ENCODE measurements at places on chromosomes 7 and 10.

DNA sequence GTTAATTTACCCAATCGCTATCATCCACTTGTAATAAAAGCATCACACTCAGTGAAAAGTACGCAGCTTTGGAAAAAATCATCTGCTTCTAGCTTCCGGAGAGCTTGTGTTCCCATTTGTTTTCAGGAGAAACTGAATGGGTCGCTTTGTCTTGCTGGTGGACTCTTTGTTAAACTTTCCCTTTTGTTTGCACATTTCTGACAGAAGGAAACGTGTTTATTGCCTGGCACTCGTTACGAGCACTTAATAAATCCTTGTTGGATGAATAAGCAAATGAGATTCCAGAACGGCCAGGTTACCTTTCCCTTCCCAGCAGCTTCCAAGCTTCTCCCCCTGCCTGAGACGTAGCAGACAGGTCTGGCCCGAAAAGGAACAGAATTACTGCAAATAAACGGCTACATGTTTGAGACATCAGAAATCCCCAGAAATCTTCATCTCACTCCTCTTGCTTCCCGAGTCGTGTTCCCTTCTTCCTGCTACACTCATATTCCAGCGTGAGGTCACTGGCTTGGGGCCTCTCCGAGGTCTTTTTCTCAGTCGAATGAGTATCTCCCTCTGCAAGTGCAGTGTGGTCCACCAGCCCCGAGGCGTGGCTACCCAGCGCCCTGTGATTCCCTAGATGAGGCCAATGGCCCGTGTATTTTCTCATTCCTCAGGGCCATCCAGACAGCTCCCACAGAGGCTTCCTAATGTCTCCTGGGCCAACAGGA lies 167.2 kb downstream of the FRMD4A start:
- ATAC-seq, result no peak

- ATAC-seq, result no peak
Measured at GRCh38 chr10:130570074-130570473, 433.9 kb downstream of the GLRX3 start.

DNA sequence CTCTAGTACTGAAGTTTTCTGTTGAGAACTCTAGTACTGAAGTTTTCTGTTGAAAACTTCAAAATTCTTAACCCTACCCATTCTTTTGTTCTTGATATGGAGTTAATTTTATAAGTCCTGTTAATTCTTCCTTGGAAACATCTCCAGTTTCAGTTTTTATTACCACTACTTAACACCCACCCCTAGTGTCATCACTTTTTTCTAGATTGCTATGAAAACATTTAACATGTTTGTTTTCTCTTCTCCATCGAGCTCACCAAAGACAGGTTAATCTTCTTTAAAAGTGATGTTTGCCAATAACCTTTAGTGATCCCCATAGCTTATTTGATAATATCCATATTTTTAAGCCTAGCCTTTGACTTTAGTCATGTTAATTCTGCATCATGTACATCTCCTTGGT lies 147.9 kb downstream of the PPP1R9A start:
- ATAC-seq, result no peak

DNA sequence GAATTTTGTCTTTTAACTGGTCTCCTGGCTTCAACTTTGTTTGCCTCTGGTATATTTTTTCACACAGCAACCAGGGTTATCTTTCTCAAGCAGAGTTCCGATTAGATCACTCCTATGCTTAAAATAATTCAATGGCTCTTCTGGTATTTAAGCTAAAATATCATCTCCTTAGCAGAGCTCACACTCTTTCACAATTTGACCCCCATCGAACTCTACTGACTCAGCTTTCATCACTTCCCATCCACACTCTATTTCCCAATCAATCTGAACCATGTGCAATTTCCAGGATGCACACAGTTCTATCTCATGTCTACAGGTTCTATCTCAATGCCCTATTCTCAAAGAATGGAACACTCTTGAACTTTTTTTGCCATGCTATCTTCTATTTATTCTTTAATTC lies 809.5 kb downstream of the GRID1 start:
- ATAC-seq, result no peak

GRCh38 chr10:10798864-10799192 lies 218.8 kb upstream of the CELF2 start:
- ATAC-seq, result no peak

- no peak for ATAC-seq
Measured at GRCh38 chr10:17527514-17528146, 73.2 kb upstream of the ST8SIA6 start.

DNA sequence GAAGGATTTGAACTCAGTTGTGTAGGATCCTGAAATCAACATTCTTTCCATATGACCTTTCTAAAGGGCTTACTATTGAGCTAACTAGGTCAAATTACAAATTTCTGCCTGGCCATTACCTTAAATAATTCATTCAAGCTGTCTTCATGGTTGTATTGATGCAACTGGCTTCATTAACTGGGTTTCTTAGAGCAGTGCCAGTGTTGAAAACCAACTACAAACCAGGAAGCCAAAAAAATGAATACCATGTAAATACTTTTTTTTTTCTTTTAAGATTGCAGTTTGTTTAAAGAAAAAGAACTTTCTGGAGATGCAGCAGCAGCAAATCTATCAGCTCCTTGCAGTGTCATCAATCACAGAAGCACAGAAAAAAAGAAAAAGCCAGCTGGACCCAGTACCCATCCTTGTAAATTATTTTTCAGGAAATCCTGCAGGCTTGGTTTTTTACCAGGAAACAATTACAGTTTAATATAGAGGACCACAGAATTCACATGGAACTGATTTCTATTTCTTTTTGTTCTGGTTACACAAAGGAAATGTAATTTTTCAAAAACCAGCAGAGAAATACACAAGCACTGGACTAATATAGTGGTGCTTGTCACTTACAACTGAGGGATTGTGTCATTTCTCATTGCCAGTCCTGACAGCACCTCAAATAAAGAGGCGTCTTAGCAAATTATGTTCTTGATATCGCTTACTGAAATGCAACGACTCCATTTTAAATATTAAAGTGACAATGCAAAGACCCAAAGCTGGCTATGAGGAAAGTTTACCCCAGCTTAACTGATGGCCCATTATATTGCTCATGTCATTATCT lies 131.9 kb downstream of the TMEM26 start:
- no peak for ATAC-seq

DNA sequence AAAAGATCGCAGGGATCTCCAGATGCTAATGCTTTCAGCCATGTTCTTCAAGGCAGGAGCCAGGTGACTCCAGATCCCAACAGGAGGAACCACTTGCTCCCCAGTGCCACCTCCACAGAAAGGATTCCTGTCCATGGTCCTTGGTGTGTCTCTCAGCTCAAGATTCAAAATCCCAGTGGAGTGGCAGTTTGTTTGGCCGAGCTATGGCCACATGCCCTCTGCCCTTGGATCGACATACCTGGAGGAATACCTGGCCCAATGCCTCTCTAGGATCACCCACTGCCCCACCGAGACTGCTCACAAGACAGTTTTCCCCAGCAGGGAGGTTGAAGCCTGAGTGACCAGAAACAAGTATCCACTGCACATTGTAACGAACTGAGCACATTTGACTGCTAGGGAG lies 3.9 kb upstream of the GPRIN2 start:
- no peak for ATAC-seq

DNA sequence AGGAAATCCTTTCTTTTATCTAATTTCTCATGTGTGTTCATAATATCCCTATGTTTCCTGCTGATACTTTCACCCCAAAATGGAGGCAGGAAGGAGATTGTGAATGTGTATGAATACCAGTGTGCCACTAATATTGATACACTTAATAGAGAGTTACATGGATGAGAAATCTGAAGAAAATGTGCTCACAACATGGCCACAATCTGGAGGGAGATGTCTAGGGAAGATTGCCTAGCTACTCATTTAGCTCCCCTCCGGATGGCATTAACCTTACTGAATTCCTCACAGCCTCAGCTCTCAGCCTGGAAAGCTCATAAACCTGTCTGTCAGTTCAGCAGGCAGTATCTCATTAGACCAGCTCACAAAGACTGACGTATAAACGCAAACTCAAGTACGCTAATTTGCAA lies 23.4 kb upstream of the DMTF1 start:
- no peak for ATAC-seq

DNA sequence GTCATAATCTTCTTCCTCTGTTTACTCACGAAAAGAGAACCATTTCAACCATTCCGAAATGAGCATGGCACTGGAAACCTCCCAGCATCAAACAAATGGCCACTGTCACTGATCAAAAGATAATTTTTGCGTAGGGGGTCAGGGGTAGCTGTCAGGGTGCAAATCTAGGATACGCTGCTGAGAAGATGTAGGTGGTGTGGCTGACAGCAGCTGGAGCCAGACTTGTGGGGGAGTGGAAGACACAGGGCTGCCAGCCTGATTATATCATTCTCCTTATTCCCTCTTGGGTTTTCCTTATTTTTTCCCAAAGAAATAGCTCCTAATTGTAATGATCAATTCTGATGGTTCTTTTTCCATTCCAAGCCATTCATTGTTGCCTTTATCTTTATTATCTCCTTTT lies 266.1 kb downstream of the SORCS1 start:
- ATAC-seq, result no peak

DNA sequence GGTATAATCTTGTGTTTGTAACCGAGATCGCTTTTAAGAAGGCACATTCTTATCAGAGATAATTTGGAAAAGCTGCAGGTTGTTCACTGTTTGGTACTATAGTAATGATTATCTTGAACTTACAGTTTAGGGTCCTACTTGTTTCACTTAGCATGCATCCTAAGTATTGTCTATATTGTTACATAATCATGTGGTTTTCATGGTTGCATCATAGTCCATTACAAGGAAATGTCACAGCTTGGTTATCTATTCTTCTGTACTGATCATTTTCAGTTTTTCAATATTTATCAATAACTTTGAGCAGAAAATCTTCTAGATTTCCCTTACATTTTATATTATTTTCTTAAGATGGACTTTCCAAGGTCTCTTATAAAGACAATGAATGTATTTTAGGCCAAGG lies 116.3 kb downstream of the PLPP4 start:
- no peak for ATAC-seq

GRCh38 chr7:16739863-16740622 lies 13.5 kb upstream of the TSPAN13 start:
- ATAC-seq, result peak; percentile 65

DNA sequence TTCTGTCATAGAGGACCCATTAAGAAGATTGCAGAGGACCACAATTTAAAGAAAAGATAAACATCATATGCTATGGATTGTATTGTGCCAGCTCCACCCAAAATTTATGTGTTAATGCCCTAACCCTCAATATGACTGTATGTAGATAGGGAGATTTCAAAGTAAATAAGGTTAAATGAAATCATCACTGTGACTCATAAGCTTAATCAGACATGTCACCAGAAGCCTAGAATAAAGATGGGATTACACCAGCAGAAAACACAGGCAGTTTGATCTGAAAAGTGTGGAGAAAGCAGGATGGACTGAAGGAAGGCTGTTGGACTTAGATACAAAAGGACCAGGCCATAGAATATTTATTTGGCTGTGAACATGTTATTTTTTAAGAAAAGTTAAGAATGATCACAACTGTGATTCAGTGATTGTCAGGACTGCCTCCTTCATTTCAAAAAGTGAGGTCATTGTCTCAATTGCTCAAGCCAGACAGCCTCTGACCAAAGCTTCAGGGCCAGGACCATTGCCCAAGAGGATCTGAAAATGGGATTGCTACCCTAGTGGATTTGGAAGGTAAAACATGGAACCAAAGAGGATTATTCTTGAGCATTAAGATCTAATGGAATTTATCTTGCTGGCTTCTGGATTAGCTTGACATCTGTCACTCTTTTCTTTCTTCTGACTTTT lies 270.8 kb upstream of the POM121L12 start:
- no peak for ATAC-seq

DNA sequence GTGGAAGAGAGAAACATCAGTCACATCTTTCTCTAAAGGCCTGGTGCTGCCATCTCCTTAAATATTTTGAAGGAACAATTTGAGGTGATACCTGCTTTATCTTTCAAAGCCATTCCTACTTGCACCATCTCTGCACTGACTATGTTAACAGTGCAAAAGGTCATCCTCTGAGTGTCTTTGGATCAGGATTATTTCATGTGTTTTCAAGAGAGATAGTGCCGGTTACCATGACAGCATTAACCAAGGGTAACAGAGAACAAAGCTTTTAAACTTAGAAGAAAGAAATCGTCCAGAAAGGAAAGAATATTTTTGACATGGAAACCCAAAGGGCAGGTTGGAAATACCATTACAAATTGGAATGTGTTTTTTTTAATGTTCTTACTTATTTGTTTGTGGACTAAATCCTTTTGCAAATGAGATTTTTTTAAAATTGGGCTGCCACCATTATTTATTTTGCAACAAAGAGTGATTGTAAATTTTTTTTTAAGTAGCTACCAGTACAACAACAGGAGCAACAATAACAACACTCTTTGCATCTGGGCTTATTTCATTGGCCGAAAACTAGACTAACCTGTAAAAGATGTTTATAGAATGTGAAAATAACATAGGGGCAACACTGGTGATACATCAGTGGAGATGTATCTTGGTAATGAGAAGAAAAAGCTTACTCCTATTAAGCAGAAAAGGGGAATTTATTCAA lies 234.2 kb downstream of the CREB5 start:
- no peak for ATAC-seq

All from gastroesophageal sphincter (tissue), 4 donors.